ENCODE measurements at places on chromosomes 2 and 18. TPM values are rescaled to one million over a fixed set of nuclear protein-coding genes. Genes with fewer than 3 reads are reported as not detected.
A peak's percentile ranks its signal among the peaks of the same experiment; 100 is the strongest.

- no peak for DNase-seq
- H3K27me3 ChIP-seq: no peaks in the 10 kb centered on the region
- no peaks in the 10 kb centered on the region for H3K4me1 ChIP-seq
- H3K36me3 ChIP-seq: no peaks in the 10 kb centered on the region
- H3K27ac ChIP-seq: no peak overlapping the region
- H3K4me3 ChIP-seq: no peak overlapping the region
Observed at GRCh38 chr2:132544006-132544630, 125.9 kb downstream of the LYPD1 start.

DNA sequence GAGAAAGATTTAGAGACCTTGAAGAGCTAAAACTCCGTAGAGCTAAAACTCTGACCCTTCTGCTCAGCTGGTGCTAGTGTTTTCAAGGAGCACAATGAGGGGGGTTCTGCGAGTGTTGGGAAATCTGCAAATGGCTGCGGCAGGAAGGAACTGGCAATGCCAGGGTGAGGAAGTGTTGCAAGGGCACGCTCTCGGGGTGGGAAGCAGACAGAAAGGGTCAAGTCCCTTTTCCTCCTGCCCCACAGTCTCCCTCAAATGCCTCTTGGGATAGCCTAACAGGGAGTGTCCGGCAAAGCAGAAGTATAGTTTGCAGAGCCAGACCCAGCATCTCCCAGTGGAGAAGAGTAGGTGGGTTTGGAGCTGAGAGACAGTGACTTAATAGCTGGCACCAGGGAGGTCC is 60.5 kb downstream of the NCAPH start:
- no peaks in the 10 kb centered on the region for H3K4me1 ChIP-seq
- no peaks in the 10 kb centered on the region for H3K36me3 ChIP-seq
- H3K4me3 ChIP-seq: no peak overlapping the region
- H3K27ac ChIP-seq: no peak overlapping the region
- DNase-seq: no peak

GRCh38 chr2:10042301-10043161 is 819 bp upstream of the KLF11 start:
- H3K27ac ChIP-seq: no peak overlapping the region
- no peaks in the 10 kb centered on the region for H3K27me3 ChIP-seq
- H3K36me3 ChIP-seq: no peaks in the 10 kb centered on the region
- DNase-seq: no peak

GRCh38 chr2:50614056-50614455 is 417.9 kb downstream of the NRXN1 start:
- no peaks in the 10 kb centered on the region for H3K27me3 ChIP-seq
- no peaks in the 10 kb centered on the region for H3K36me3 ChIP-seq
- no peak overlapping the region for H3K4me3 ChIP-seq
- no peaks in the 10 kb centered on the region for H3K4me1 ChIP-seq
- DNase-seq: no peak
- H3K27ac ChIP-seq: no peak overlapping the region

GRCh38 chr2:30772021-30772705 is 35.1 kb downstream of the CAPN13 start:
- DNase-seq: no peak
- H3K27me3 ChIP-seq: peaks cover 47% of the 10 kb centered on the region
- no peak overlapping the region for H3K4me3 ChIP-seq
- no peak overlapping the region for H3K27ac ChIP-seq
- H3K4me1 ChIP-seq: no peaks in the 10 kb centered on the region

- no peak for DNase-seq
- H3K27ac ChIP-seq: no peak overlapping the region
- no peak overlapping the region for H3K4me3 ChIP-seq
- peaks cover 3% of the 10 kb centered on the region for H3K27me3 ChIP-seq
Observed at GRCh38 chr2:221397187-221397586, 174.9 kb downstream of the EPHA4 start.

DNA sequence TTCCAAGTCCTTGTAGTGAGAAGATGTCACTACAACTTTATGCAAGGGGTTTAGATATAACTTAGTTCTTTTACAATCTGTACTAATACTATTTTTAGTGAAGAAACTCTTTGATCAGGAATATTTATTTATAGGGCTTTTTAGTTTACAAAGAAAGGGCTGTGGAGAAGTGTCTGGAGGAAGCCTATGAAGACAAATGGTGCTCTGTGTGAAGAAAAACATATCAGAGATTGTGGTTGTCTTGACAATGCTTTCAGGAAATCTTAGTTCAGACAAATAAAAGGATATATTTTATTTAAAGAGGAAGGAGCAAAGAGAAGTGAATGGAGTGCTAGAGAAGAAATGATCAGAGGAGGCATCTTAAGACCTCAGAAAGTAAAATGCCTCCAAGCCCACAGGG is 824.9 kb downstream of the DCDC2C start:
- no peaks in the 10 kb centered on the region for H3K36me3 ChIP-seq
- no peaks in the 10 kb centered on the region for H3K27me3 ChIP-seq
- H3K4me3 ChIP-seq: no peak overlapping the region
- DNase-seq: no peak

- no peaks in the 10 kb centered on the region for H3K36me3 ChIP-seq
- H3K4me1 ChIP-seq: 0 out of 2 replicates have a peak, but pooled peaks cover 4% of the 10 kb centered on the region
- no peaks in the 10 kb centered on the region for H3K27me3 ChIP-seq
- DNase-seq: no peak
- H3K27ac ChIP-seq: no peak overlapping the region
Observed at GRCh38 chr2:42456126-42456839, 37.5 kb downstream of the KCNG3 start.

DNA sequence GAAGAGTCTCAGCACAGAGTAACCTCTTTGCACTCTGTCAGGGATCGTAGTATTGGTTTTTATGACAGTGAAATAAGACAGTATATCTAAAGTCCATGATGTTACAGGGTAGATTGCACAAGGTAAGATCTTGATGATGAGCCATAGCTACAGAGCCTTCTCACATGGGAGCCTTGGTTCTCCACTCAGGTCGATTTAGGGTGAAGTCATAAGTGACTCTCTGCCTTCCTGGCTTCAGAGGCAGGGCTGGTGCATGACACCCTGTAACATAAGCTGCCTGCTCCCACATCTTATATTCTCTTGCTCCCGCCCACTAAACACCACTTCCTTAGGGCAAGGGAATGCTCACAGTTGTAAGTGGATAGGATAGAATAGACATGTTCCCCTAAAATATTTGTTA is 13.3 kb downstream of the DAPL1 start:
- H3K36me3 ChIP-seq: no peaks in the 10 kb centered on the region
- no peak overlapping the region for H3K4me3 ChIP-seq
- H3K27ac ChIP-seq: no peak overlapping the region
- 0 out of 2 replicates have a peak, but pooled peaks cover 5% of the 10 kb centered on the region for H3K27me3 ChIP-seq
- DNase-seq: no peak

- H3K27ac ChIP-seq: no peak overlapping the region
- no peak overlapping the region for H3K4me3 ChIP-seq
- no peak for DNase-seq
- no peaks in the 10 kb centered on the region for H3K36me3 ChIP-seq
- H3K27me3 ChIP-seq: no peaks in the 10 kb centered on the region
Observed at GRCh38 chr2:49021271-49021670, 133.0 kb downstream of the FSHR start.

DNA sequence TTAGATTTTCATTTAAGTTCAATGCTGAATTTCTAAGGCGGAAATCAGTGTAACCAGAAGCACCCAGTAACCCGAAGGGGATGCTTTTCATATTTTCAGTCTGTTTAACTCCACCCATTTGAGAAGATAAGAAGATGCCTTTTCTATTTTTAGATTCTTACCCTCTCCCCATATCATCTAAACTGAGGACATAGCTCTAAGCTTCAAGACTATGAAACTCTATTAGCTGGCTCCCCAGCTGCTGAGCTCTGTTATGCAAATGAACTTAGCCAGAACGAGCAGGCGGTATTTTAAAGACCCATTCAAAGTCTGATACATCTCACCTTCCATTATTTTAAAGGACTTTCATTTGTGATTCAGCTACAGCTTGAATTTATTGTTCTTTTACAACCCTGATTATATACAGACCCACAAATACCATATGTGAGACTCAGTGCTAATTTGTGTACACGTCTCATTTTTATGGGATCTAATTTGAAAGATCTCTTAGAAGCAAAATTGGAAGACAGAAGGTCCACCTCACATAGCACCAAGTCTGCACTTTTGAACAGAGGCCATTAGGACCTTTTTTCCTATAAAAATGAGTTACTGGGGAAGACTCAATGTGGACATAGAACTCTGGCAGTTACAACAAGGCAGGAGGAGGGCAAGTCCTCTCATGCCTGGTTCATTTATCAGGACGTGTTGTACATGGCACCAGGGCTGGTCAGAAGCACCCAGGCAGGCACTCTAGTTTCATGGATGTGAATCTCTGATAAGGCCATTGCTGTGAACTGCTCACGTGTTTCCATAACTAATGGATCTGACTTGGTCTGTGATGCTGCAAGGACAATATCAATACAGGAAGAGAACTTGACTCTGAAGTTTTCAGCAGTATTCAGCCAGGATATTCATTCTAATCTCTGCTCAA is 16.3 kb downstream of the CDC42EP3 start:
- H3K4me1 ChIP-seq: peaks cover 60% of the 10 kb centered on the region
- H3K4me3 ChIP-seq: no peak overlapping the region
- no peaks in the 10 kb centered on the region for H3K36me3 ChIP-seq
- H3K27me3 ChIP-seq: no peaks in the 10 kb centered on the region
- 0 out of 2 replicates have a peak overlapping the region, but pooled peaks have one; percentile 12 for H3K27ac ChIP-seq

- no peaks in the 10 kb centered on the region for H3K4me1 ChIP-seq
- no peak overlapping the region for H3K27ac ChIP-seq
- no peak for DNase-seq
- no peak overlapping the region for H3K4me3 ChIP-seq
- no peaks in the 10 kb centered on the region for H3K36me3 ChIP-seq
Observed at GRCh38 chr2:25176138-25176537, 7.8 kb upstream of the POMC start.

DNA sequence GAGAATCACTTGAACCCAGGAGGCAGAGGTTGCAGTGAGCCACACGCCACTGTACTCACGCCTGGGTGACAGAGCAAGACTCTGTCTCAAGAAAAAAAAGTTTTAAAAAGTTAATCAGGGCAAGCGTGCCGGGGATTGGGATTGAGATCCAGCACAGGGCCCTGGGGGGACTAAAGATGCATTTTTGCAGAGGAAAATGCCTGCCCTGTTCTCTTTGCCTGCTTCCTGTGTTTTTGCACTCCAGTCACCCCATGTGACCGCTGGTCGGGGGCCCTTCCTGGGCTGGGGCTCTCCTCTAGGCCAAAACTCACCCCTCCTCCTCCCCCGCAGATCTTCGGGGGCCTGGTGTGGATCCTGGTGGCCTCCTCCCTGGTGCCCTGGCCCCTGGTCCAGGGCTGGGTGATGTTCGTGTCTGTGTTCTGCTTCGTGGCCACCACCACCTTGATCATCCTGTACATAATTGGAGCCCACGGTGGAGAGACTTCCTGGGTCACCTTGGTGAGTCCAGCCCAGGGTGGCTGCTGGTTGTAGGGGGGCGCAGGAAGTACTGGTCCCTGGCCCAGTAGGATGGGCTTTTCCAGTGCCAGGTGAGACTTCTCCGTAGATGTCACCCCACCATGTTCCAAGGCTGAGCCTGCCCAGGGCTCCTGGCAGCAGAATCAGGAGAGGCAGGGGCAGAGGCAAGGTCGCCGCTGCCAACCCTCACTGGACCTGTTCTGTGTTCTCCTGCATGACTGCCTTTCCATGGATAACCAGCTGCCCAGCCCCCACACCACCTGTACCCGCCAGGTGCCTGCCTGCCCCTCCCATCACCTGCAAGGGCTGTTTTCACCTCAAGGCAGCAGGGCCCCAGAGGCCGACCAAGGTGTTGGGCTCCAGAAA is 22.4 kb downstream of the MAL start:
- no peak overlapping the region for H3K4me3 ChIP-seq
- H3K36me3 ChIP-seq: no peaks in the 10 kb centered on the region
- no peak overlapping the region for H3K27ac ChIP-seq
- DNase-seq: no peak

- H3K4me3 ChIP-seq: no peak overlapping the region
- no peak for DNase-seq
- H3K4me1 ChIP-seq: no peaks in the 10 kb centered on the region
- H3K27ac ChIP-seq: no peak overlapping the region
- no peaks in the 10 kb centered on the region for H3K27me3 ChIP-seq
- no peaks in the 10 kb centered on the region for H3K36me3 ChIP-seq
Observed at GRCh38 chr2:158575051-158575635, 118.4 kb downstream of the PKP4 start.

AFF3 gene
- total RNA-seq: 0.61 TPM

GREB1 gene
- 6.2 TPM for total RNA-seq

DGKD gene
- total RNA-seq: 52.0 TPM

KCNF1 gene
- 0.52 TPM for total RNA-seq

All from HCT116 (cell line).